ENCODE measurements at places on chromosomes 1 and 21.

DNA sequence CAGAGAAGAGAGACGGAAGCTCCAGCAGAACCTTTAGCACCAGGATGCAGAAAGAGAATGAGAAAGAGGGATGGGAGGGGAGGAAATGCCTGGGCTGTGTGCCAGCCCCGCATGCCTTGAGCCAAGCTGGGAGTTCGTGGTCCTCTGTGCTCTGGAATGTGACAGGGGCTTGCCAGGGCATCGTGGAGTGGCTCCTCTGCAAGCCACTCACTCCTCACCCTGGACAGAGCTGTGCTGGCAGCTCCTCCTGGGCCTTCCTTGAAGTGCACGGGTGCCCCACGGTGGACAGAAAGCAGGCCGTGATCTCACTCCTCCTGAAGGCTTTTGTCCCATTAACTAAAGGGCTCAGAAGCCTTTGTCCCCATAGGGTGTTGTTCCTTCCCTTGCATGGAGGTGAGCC lies 34.8 kb upstream of the PRELP start:
- peak; percentile 46 for DNase-seq

DNA sequence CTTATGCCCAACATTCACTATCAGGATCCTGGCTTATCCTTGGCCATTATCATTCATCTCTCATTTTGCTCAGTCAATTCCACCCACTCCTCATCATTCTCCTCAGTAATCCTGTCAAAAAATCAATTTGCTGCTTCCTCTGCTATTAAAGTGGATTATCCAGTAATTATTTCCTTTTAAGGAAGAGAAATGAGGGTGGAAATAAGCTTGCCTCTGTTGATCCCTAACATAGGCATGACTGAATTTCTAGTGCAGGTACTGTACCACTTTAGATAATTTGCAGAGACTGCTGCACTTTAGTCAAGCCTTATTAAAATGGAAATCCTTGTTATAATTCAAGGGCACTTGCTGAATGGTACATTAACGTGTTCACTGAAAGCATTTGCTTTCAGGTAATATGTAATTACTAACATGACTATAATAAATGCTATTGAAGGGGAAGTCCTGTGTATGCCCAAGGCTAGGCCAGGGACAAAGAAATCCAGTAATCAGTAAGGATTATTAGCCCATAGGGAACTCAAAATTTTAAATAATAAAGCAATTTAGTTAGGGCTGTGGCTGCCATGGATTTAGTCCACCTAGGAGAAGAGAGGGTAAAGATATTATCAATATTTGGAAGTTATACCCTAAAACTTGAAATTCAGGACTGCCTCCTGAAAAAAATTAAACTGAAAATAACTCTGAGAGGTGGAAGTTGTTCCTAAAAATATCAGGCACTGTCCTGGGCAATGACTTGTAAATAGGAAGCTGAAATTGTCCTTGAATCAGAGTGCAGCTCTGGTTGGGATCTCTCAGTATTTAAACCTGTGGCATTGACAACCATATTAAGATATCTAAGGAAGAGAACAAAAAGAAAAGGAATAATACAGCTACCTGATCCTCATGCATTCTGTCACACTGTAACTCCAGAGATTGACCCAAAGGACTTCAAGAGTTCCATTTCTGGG lies 43.4 kb downstream of the RGS2 start:
- no peak for DNase-seq

GRCh38 chr1:7295946-7296345 lies 475.1 kb upstream of the VAMP3 start:
- no peak for DNase-seq

DNA sequence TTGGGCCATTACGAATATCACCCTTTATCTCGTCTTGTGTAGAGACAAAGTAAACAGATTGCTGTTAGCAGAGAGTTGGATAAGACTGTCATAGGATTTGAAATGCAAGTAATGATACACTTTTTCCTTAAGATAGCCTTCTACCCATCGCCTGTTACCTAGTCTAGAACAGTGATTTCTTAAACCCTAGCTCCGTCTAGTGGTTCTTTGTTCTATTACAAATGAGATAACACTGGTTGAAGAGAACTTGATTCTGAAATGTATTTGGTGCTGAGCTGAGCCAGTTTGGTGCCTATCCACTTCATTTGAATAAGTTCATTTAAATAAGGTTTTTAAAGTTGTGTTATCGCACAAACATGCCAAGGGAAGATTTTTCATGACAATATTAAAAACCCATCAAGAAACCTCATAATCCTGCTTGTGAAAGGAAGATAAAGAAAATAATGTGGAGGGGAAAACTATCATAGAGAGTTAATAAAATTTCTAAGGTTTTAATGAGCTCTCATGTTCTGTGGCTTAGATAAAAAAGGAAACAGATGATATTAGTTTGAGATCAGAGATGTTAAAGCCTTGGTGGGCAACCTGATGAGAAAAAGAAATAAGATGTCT lies 1.5 kb upstream of the KCNH1 start:
- DNase-seq = peak; percentile 65

GRCh38 chr1:72064196-72065075 lies 217.9 kb downstream of the NEGR1 start:
- DNase-seq = no peak

GRCh38 chr1:156676820-156677615 lies at the start of gene NES:
NES (minus strand) TSS chr1:156677407; CDS start chr1:156677264, 143 bp downstream.
- no peak for DNase-seq
